T-helper 22 cell (primary cell): ENCODE measurements at places on chromosomes 2 and 18.

- DNase-seq: no peak
Observed at GRCh38 chr2:6442252-6442985, 423.3 kb downstream of the CMPK2 start.

DNA sequence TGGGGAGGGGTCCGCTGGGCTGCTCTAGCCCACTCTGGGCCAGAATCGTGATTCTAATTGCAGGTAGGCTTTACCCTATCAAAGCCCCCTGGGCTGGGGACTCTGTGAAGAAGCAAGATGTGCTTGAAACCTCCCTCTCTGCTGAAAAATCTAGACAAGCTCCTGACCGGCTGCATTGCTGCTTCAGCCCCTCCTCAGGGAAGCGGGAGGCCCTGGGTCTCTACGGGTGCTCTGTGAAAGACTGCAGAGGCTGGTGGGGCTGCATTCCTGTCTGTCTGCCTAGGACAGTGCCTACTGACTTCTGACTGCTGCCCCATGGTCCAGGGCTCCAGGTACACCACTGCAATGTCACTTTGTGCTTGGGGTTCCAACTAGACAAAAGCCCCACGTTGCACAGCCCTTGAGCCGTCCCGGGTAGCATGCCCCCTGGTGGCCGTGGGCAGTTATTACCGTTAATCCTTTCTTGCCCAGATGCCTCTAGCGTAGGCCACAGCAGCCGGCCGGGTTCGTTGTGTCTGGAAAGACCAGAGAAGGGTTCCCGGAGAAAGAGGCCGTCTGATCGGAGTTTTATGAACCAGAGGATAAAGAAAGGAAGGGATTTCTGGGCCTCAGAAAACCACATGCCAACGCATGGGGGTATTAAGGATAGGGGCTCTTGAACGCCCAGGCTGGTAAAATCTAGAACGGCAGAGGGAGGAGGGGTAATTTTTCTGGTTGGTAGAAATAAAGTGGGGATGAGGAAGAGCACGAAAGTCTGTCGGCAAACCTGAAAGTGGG lies 15.9 kb upstream of the C1QL2 start:
- no peak for DNase-seq

- no peak for DNase-seq
Observed at GRCh38 chr18:31197676-31198075, 35.0 kb upstream of the DSC1 start.

DNA sequence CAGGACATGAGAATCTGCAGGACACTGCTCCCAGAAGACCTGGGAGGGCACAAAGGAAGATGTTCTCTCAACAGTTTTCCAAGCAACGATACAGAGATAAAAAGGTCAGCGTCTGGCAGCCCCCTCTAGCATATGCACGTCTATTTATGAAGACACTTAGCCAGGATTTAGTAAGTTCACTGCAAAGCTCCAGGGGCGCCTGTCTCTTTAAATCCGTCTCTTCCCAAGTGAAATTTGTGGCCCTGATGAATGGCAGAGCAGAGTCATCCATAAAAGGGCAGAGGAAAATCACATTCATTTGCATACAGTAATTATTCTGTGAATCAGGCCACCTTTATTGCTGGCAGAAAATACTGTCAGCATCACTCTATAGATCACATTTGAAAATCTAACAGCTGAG lies 390.9 kb upstream of the SMIM21 start:
- no peak for DNase-seq

DNA sequence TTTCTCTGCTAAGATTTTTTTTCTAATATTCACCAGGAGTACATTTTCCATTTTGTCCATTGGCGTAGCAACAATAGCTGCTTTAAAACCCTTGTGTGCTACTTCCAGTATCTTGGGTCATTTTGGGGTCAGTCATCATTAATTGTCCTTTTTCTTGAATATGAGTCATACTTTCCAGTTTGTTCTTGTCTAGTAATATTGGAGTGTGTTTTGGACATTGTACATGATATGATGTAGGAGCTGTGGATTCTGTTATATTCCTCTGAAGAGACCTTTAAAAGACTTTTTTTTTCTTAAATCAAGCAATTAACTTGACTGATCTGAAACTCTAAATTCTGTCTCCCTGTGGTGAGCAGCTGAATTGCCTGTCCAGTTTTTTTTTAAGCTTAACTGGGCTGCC lies 40.8 kb downstream of the AGPS start:
- DNase-seq: no peak

DNA sequence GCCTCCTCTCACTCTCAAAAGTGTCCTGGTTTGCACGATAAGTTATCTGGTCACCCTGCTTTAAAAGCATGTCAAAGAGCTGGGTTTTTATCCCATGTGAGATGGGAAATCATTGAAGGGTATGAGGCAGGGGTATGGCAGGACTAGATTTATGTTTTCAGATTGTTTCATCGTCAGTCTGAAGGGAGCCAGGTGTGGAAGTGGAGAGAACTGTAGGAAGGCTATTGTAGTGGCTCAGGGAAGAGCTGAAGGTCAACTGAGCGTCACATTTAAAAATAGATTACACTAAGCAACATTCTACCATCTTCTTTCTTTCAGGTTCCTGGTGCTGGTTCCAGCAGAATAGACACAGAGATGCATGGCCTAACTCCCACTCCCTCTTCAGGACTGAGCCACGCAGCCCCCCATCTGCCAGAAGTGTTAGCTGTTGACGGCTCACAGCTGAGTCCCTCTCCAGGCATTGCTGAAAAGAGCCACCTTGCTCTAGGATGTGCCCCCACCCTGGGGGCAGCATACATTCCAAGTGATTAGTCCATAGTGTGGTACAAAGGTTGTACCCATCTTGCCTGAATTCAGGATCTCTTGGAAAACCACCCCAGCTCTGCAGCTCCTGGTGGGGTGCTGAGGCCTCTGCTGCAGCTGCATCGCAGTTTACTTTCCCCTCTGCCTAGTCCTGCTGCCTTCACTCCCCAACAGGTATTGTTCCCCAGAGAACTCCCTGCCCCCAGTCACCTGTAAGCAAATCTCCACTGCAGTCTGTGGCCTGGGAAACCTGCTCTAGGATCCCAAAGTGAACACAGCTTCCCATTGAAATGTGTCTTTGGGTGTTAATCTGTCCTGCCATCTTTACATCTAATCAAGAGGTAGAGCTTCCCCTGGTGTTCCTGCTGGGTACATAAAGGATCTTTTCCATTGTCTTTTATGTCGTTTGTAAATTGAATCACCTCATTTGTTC lies 79.5 kb upstream of the KLF7 start:
- no peak for DNase-seq

- DNase-seq: no peak
Observed at GRCh38 chr2:3199627-3200345, 177.8 kb downstream of the EIPR1 start.

DNA sequence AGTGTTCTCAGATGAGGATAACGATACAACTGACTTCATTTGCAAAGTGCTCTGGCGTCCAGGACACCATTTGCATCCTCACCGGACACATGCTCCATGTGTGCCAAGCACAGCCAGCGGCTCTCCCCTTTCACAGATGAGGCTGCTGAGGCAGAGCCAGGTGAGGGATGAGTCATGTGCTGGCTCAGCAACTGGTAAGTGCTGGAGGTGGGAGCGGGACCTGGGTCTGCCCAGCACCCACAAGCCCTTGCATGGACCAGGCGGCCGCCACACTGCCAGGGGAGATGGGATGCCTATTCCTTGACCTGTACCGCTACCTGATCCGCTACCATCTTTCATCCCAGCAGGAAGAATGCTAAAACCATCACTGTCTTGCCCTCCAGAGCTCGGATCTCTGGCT lies 86.2 kb upstream of the ASB18 start:
- DNase-seq: no peak

DNA sequence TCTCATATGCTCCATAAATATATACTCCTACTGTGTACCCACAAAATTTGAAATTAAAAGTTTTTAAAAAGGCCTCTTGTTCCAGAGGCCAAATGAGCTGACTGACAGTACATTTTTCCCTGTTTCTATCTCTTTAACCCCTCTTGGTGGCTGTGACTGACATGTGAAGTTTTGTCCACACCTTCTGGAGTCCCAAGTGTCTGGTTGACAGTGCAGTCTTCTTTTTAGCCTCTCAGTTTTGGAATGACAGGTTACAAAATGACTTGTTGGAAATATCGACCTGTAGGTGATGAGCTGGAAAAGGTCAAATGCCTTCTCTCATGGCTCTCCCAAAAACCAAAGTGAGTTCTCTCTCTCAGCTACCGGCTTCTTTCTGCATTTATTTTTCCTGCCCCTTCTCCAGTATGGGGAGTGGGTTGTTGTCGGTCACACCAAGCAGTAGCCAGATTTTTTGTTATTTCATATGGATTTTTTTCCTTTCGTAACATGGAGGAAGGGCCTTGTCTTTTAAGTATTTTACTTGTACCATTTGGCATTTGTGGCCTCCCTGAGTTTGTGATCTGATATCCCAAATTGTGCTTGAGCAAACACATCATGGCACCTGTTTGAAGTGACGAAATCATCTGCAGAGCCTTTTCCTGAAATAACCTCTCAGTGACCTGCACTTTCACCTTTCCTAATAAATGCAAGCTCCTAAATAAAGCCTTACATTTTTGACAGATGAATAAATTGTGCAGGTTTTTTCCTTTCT lies 143.9 kb downstream of the ESCO1 start:
- no peak for DNase-seq

DNA sequence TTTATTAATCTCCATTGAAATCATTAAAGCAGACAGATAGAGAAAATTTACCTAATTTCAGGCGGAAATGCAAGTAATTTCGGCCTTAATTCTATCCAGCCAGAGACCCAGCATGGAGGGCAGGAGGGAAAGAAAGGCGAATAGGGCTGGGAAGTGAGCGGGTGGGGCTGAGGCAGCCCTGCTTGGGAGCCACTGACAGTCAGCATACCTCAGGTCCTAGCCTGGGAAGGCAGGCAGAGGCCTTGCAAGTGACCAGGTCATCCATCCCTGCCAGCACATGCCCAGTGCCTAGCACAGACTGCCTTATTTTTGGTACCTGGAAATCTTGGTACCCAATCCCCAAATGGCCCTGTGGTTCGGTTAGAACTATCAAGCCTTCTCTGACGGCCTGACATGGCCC lies 1.5 kb downstream of the GDF7 start:
- no peak for DNase-seq

- no peak for DNase-seq
Observed at GRCh38 chr2:28898048-28898447, 3.6 kb downstream of the WDR43 start.

DNA sequence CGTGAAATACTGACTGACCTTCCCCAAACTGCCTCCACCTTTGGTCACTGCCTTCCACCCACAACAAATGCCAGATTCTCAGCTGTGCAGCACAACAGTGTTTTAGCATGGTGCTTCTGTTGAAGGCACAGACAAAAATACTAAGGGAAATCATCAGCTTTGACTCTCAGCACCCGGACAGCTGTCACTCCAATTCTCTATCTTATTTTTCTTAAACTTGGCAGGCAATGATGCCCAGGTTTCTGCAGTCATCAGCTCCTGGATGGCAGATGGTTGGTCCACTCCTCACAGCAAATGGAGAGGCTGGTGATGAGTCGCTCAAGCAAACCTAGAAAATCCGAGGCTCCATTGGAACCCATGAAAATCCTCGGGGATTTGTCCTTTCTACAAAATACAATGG lies 2.9 kb upstream of the FAM124B start:
- no peak for DNase-seq

- DNase-seq: no peak
Observed at GRCh38 chr2:184780944-184781343, 182.6 kb downstream of the ZNF804A start.

DNA sequence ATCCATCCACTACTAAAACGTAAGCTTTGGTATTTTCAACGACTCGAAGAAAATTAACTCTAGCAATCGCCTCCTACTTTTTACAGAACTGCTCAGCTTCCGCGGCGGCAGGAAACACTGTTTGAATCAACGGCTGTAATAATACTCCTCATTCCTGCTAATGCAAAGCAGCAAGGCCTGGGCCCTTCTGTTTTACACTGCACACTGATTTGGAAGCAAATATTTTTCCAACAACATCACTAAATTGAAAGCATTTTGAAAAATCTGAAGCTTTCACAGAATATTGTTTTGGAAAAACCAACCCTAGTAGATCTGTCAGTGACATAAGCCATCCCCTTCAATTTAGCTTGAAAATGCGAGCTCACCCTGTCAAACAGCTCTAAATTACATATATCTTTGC lies 261.2 kb downstream of the TXNL1 start:
- no peak for DNase-seq

- no peak for DNase-seq
Observed at GRCh38 chr2:204795156-204795555, 249.9 kb downstream of the PARD3B start.

DNA sequence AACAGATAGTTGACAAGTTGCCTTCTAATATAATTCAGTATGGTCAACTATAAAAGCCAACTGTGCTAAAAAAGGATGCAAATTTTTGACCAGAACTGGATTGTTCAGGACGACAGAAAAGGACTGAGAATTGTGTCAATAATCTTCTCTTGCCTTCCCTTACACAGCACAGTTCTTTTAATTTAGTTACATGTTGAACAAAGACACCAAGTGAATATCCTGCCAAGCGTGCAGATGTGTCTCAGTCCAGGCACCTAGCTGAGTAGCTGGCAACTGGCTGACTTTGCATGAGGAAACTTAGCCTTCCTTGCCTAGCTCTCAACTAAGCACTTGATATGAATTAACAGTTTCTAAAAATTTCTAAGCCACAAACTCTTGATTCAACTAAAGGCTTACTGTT lies 801.4 kb downstream of the BCL11A start:
- no peak for DNase-seq

GRCh38 chr2:29155578-29155977 lies 40.4 kb downstream of the CLIP4 start:
- no peak for DNase-seq

DNA sequence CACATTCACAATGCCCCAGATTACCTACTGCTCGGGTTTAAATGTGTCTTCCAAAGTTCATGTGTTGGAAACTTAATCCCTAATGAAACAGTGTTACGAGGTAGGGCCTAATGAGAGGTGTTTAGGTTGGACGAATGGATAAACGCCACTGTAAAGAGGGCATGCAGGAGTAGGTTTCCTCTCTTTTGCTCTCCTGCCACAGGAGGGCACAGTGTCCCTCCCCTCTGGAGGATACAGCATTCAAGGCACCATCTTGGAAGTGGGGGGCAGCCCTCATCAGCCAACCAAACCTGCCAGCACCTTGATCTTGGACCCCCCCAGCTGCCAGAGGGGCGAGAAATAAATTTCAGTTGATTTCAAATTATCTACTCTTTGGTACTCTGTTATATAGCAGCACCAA lies 103.5 kb downstream of the TSHZ1 start:
- DNase-seq: no peak

GRCh38 chr2:161321944-161322648 lies 13.9 kb downstream of the PSMD14 start:
- DNase-seq: no peak

DNA sequence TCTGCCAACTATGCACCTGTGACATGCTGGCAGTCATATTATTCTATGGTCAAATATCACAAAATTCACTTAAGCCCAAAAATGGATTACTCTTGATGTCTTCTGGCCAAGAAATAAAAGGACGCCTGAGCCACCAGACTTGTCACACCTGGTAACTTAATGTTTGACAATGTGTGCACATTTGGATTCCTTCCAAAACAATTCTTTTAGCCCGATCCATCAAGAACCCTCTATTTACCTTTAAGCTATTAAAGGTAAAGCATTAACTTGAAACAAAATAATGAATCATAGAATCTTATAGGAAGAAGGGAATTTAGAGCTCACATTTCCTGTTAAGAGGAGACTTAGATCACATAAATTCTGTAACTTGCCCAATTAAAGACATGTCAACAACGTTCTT lies 46.5 kb upstream of the NFU1 start:
- DNase-seq: no peak

- DNase-seq: no peak
Observed at GRCh38 chr18:45104049-45104395, 423.3 kb downstream of the SETBP1 start.
